ENCODE measurements at places on chromosomes 3 and 15.

GRCh38 chr3:64940596-64941348, 253.0 kb upstream of the ADAMTS9 start:
- DNase-seq = no peak

DNA sequence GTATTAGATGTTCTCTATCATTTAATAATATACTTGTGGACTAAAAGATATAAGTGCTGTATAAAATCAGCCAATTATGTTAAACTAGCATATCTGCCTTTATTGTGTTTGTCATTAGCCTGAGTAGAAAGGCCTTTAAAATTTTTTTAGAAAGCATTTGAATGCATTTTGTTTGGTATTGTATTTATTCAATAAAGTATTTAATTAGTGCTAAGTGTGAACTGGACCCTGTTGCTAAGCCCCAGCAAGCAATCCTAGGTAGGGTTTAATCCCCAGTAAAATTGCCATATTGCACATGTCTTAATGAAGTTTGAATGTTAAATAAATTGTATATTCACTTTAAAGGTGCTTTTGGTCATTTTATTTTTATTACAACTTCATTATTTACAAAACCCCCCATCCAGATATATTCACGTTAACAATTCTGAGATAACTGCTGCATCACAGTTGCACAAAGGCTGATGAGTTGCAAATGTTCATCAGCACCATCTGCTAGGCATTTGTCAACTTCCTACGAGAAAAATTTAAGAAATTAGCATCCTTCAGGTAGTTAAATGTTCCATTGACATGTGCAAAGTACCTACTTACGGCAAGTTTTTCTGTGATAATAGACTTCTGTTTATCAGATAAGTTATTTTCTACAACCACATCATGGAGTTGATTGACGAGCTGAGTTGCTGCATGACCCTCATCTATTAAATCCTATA, 6.3 kb downstream of the EIF4A2 start:
- DNase-seq = no peak

- peak; percentile 55 for DNase-seq
These were observed 57.6 kb upstream of the NR2E3 start for GRCh38 chr15:71752604-71753289.

GRCh38 chr15:49135911-49136310, 19.5 kb downstream of the COPS2 start:
- no peak for DNase-seq

GRCh38 chr15:68542771-68543164, 36.0 kb upstream of the CORO2B start:
- DNase-seq = no peak

GRCh38 chr3:179473565-179473964, 22.3 kb upstream of the GNB4 start:
- no peak for DNase-seq

GRCh38 chr3:41394896-41395295, 195.6 kb downstream of the CTNNB1 start:
- no peak for DNase-seq

- DNase-seq = peak; percentile 31
These were observed 98.2 kb downstream of the ANXA2 start for GRCh38 chr15:60299452-60300047.

DNA sequence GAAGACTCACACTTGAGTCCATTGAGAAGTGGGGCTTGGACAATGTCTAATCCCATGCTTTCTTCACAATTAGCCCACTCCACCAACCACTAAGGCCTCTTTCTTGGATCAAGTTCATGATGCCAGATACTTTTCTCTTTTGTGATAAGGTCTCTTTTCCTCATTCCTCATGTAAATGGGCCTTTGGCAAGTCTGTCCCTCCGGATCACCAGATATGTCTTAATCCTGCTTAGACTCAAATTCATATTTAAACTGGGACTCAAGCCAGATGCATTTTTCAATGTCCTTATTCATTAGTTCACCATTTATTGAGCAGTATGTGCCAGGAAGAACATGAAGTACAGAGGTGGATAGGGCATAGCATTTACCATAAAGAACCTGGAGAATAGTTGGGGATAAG, 671.1 kb downstream of the TBL1XR1 start:
- no peak for DNase-seq

- DNase-seq = no peak
These were observed 112.0 kb downstream of the LIPC start for GRCh38 chr15:58543664-58544335.

DNA sequence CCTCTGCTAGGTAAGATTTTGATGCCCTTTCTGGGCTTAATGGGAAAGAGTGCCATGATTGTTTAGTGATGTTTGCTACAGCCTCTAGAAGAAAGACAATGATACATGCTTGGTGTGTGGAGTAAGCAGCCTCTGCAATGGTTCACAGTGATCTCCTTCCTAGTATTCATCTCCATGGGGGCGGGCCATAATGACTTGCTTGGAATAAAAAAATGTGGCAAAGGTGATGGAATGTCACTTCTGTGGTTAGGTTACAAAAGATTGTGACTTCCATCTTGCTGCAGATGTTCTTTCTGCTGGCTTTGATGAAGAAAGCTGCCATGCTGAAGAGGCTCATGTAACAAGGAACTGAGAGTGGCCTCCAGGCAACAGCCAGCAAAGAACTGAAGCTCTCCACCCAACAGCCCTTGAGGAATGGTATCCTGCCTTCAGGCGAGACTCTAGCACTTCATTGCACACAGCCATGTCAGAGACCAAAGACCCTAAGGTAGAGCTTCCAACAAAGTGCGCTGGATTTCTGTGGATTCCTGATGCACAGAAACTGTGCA, 139.1 kb upstream of the LRIG1 start:
- DNase-seq = no peak

- no peak for DNase-seq
These were observed 23.5 kb upstream of the TSC22D2 start for GRCh38 chr3:150384296-150385212.

- DNase-seq = peak; percentile 83
These were observed 62.5 kb downstream of the SLCO3A1 start for GRCh38 chr15:91916051-91916450.
